ENCODE measurements at places on chromosomes 7 and 10.
A peak's percentile ranks its signal among the peaks of the same experiment; 100 is the strongest.

DNA sequence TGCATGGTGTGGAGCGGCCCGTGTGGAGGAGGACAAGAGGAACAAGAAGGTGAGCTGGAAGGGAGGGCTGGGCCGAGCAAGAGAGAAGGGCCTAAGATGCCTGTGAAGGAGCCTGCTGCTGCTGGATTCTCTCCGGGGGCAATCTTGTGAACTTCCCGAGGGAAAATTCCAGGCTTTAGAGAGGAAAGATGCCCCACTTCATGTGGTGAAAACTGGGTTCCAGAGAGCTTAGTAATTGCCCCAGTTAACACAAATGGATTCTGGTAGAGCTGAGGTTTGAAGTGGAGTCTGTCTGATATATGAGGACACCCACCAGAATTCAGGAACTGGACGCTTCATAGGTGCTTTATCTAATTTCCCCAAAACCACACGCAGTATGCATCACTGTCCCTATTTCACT is 114.1 kb upstream of the ZMIZ1 start:
- DNase-seq: no peak

DNA sequence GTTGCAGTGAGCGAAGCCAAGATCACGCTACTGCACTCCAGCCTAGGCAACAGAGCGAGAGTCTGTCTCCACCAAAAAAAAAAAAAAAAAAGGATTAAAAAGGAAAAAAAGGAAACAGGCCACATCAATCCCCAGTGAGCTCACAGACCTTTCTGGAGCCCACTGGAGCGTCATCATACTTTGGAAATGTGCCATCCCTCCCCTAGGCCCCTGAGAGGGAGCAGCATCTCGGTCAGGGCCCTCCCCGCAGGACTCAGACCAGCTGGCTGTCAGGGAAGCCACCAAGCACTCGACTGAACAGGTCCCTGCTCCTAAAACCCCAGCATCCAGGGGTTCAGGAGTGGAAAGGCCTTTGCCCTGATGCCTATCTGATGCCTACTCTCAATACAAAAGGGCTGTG is 97.9 kb upstream of the SH2B2 start:
- DNase-seq: no peak

GRCh38 chr10:22646388-22646853 is 68.0 kb downstream of the PIP4K2A start:
- DNase-seq: no peak

DNA sequence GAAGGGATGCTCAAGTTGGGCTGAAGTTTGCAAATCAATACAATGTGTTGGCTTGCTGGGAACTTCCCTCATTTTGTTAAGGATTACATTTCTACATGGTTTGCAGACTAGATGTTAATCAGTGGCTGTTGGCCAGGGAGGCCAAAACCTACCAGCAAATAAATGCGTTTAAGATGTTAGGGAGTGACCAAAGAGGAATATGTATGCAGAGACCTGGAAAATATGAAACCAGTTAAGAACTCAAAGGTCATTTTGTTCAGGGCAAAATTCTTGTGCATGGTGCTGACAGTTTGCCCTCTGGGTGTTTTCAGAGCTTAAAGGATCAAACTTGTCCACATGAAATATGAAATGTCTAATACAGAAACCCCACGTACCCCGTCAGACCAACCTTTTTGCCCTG is 30.3 kb downstream of the GATA3 start:
- no peak for DNase-seq

DNA sequence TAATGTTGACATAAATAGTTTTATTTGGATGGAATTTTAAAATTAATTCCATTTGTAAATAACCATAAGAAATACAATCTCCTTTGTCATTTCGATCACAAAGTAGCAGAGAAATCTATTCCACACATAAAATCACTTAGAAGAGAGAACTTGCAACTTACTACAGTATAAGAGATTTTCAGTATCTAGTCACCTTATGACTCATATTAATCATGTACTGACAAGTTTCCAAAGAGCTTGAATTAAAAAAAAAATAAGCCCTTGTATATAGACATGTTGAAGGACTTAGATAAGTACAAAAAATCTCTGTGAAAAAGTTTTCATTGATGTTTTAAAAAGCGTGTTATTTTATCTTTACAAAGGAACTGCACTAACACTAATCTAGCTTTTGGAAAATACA is 207.1 kb upstream of the ETV1 start:
- no peak for DNase-seq

DNA sequence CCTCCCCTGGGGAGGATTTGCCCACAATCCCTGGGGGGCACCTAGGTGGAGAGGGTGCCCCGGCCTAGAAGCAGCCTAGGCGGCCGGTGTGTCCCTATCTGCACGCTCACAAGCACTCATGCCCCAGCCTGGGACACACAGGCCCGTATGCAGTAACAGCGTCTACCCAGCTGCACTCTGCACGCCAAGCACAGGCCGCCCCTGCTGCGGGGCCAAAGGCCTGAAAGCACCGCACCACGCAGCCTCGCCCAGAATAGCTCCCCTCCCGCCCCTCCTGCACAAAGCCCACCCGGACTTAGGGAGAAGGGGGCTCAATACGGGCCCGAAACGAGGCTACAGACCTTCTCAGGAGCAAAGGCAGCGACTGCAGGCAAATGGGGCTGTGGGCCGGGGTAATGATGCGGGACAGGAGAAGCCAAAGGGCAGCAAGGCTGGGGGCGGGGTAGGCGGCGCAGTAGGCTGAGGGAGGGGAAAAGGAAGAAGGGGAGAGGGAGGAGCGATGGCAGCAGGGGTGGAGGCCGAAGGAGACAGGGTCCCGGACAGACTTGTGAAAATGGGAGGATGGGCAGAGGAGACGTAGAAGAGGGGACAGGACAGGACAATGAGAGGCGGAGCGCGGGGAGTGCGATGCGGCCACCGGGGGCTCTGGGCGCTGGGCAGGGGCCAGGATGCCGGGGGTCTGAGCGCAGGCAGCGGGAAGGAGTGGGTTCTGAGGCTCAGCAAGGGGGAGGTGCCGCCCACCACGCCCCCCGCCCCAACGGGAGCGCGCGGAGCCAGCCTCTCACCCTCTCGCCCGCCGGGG is 544 bp downstream of the GPRIN2 start:
- no peak for DNase-seq

- DNase-seq: no peak
Measured at GRCh38 chr7:155449008-155449868, 8.7 kb upstream of the EN2 start.

DNA sequence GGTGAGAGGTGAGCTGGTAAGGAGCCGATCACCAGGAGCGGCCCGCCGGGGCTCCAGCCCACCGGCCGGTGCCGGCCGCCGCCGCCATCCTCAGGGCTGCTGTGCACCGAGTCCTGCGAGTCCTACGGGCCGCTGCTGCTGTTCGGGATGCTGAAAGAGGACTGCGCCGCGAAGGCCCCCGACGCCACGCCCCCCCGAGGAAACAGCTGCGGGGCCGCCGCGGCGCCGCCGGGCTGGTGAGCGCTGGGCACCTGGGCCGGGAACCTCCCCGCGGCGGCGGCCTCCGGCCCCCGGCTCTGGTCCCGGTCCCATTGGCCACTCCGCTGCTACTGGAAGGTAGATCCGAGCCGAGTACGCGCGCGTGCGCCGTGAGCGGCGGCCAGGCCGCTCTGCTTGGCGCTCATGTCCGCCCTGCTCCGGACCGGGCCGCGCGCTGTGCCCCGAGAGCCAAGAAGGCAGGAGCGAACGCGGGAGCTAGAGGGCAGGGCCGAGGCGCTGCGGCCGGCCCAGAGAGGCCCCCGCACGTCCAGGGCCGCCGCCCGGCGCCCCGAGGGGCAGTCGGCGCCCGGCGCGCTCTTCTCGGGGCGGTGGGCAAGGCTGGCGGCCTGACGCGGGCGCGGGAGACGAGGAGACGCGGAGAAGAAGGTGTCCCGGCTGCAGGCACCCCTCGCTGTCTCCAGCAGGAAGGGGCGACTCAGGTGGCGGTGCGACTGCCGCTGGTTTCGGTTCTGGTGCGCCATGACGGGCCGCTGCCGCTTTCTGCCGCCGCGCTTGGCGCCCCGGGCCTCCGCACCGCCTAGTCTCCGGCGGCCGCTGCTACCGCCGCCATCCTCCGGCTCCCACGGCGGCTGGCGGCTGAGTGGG is 121.3 kb upstream of the WIPF3 start:
- DNase-seq: no peak

GRCh38 chr10:123721441-123722049 is 55.4 kb downstream of the GPR26 start:
- no peak for DNase-seq

DNA sequence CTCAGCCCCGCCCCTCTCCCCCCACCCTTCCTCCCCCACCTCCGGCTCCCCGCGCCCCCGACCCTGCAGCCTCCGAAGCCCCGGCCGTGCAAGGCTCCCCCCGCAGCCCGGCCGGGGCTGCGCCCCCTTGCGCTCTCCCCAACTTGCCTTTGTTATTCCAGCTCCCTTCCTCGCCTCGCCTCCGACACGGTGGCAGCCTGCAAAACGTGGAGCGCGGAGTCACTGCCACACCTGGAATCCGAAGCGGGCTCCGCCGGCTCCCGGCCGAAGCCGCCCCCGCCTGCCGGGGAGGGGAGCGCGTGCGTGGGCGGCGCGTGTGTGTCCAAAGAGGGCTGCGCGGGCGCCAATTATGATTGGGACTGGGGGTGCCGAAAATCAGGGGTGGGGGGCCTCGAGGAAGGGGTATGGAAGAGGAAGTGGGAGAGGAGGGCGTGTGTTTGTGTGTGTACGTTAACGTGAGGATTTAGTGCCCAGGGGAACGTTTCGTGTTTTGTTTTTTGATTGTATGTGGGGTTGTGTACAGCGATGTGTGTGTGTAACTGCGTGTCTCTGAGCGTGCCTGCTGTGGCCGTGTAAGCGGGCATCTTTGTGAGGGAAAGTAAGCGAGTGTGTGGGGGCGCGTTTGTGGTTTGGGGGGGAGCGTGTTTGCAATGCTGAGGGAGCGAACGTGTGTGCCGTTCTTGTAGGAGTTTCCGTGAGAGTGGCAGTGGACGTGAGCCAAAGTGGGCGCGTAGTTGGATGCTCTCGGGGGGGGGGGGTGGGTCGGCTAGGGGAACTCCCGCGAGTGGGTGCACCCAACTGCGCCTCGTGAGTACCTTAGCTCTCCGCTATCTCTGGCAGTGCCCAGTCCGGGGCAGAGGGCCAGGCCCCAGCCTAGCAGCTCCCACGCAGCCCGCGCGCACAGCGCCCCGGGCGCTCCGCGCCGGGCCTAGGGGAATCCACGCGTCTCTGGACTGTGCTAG is 1.2 kb upstream of the ZMIZ1 start:
- peak; percentile 57 for DNase-seq

- no peak for DNase-seq
Measured at GRCh38 chr10:817371-817770, 114.1 kb downstream of the LARP4B start.

DNA sequence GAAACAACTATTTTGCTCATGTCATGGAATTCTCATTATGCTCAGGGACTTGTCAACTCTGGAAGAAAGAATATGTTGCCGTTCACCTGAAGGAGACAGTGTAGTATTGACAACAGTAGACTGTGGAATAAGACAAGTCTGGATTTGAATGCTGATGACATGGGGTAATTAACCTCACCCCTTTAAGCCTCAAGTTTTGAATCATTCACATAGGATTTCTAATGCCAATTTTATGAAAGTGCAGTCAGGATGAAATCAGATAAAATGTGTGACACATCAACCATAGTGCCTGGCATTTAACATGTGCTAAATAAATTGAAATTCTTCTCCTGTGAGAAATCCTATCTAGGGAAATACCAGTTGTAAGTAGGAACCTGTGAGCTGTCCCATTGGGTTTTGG is 305.8 kb downstream of the KIF20B start:
- DNase-seq: no peak

DNA sequence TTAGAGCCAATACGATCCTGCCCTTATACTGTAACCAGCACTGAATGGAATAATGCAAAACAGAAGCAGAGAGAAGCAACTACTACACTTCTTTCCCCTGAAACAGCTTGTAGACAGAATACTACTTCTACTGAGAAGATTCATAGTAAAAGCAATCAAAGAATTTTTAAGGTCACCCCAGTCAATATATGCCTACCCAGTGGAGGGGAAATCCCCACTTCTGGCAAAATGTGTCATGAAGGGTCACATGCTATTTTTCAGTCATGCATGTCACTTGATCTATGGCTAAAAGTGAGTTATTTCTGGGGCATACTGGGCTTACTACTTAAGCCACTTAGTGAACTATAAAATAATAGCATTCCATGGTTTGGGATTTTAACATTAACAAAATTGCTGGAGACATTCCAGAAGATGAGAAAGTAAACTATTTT is 25.6 kb downstream of the IRF5 start:
- DNase-seq: no peak

GRCh38 chr10:103653581-103654037 is 160.1 kb downstream of the NEURL1 start:
- no peak for DNase-seq

DNA sequence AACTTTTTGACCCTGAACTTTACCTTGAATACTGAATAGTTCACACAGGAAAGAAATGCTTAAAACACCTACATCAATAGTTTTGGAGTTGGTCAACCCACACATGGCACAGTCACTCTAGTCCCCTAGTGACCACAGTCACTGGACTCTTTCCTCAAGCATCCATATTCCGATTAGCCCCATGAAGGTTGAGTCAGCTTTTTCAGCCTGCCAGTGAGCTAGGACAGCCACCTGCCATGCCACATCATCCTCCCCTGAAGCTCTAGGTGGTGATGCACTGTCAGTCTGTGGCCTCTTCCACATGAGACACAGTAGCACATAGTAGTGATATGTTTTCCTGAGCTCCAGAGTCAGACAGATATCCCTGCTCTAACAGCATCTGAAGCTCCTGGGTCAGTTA is 537.2 kb downstream of the XPNPEP1 start:
- no peak for DNase-seq

GRCh38 chr7:97089771-97090170 is 27.7 kb upstream of the SDHAF3 start:
- no peak for DNase-seq

- no peak for DNase-seq
Measured at GRCh38 chr7:114988755-114989375, 67.0 kb downstream of the MDFIC start.

DNA sequence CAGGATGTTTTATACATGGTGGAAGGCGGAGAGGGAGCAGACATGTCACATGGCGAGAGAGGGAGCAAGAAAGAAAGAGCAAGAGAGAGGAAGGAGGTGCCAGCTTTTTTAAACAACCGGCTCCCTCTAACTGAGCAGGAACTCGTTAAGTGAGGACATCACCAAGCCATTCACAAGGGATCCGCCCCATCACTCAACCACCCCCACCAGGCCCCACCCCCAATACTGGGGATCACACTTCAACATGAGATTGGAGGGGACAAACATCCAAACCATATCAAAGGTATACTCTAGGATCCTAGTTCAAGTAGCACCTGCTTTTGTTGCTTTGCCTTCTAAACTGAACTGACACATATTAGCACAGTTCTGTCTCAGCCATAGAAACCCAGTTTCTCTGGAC is 141.9 kb upstream of the KLF14 start:
- DNase-seq: no peak

GRCh38 chr7:13414661-13415107 is 574.8 kb downstream of the ETV1 start:
- DNase-seq: no peak

DNA sequence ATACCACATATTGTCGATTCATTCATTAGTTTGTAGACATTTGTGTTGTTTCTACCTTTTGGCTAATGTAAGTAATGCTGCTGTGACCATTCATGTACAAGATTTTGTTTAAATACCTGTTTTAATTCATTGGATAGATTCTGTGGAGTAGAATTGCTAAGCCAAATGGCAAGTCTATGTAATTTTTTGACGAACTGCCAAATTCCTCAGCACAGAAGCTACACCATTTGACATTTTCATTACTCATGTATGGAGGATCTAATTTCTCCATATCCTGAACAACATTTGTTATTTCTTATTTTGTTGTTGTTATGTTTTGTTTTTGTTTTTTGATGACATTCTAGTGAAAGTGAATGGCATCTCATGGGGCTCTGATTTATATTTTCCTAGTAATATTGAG is 1351.3 kb upstream of the SORCS1 start:
- no peak for DNase-seq

- no peak for DNase-seq
Measured at GRCh38 chr7:127250312-127251035, 2.3 kb downstream of the GRM8 start.
